ENCODE measurements at places on chromosomes 11 and 22.

- no peak for DNase-seq
Observed at GRCh38 chr11:36316049-36316448, 20.0 kb downstream of the PRR5L start.

GRCh38 chr22:43571181-43571580 lies 159.4 kb downstream of the MPPED1 start:
- DNase-seq, result no peak

- no peak for DNase-seq
Observed at GRCh38 chr11:45028911-45029682, 78.4 kb upstream of the TP53I11 start.

DNA sequence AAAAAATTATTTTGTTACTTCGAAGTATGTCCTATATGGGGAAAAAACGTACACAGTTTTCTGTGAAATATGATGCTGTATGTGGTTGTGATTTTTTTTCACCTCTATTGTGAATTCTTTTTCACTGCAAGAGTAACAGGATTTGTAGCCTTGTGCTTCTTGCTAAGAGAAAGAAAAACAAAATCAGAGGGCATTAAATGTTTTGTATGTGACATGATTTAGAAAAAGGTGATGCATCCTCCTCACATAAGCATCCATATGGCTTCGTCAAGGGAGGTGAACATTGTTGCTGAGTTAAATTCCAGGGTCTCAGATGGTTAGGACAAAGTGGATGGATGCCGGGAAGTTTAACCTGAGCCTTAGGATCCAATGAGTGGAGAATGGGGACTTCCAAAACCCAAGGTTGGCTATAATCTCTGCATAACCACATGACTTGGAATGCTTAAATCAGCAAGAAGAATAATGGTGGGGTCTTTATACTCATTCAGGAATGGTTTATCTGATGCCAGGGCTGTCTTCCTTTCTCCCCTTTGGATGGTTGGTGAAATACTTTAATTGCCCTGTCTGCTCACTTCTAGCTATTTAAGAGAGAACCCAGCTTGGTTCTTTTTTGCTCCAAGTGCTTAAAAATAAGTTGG lies 38.3 kb downstream of the EHF start:
- no peak for DNase-seq

Measured in GM12878 (cell line).